ENCODE measurements at places on chromosomes 1 and 21. TPM values are rescaled to one million over a fixed set of nuclear protein-coding genes. Genes with fewer than 3 reads are reported as not detected.

DNA sequence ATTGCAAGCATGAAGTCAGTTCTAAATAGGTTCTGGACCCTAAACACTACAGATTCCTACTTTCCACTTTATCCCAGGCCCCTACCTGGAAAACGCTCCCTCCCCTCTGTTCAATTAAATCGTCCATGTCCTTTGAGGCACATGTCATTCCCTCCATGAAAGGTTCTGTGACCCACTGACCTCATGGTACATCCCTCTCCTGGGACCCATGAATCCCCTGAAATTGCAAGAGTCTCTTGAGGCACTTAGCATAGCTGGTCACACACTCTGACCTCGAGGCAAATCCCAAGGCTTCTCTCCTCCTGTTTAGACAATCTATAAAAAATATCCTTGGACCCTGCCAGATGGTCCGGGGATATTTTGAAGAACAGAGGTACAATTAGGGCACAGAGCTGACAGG is 34.3 kb upstream of the KRTAP19-8 start:
- DNase-seq = no peak

GRCh38 chr1:156480016-156480370 is 20.6 kb downstream of the MEF2D start:
- no peak for DNase-seq

GRCh38 chr1:27527223-27527889 is 37.4 kb upstream of the WASF2 start:
- no peak for DNase-seq

DNA sequence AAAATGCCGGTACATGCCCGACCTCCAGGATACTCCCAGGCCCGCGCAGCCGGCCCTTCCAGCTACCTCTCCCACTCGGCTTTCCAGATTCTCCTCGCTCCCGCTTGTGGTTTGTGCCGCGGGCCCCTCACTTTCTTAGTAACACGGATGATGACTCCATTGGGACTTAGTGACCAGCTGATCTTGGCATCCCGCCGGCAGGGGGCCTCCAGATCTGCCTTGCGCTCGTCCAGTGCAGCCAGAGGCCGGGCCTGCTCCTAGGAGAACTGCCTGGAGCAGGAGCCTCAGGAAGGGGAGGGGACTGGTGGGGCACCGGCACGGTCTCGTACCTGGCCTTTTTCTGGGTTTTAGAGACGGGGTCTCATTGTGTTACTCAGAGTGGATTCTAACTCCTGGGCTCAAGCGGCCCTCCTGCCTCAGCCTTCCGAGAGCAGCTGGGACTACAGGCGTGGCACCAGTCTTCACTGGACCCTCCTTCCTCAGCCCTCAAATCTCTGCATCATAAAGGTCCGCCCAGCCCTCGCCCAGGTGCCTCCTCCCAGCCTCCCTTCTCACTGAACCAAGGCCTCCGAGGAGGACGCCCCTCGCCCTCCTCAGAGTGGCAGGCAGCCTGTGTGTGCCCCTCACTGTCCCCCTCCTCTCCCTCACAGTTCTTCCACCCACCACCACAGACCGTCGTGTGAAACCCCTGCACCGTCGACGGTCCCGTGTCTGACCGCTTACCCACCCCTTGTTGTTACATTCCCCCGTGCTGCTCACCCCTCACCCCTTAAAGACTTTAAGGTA is 78.6 kb downstream of the SLC25A24 start:
- no peak for DNase-seq

GRCh38 chr1:56202796-56203492 is 376.4 kb downstream of the PLPP3 start:
- no peak for DNase-seq

Gene KLHDC9
- total RNA-seq = 14.1 TPM

- no peak for DNase-seq
Observed at GRCh38 chr1:246267896-246268295, 239.2 kb downstream of the SMYD3 start.

Gene AGBL4
- total RNA-seq = 0.79 TPM

Gene OR2T29
- total RNA-seq = not detected

DNA sequence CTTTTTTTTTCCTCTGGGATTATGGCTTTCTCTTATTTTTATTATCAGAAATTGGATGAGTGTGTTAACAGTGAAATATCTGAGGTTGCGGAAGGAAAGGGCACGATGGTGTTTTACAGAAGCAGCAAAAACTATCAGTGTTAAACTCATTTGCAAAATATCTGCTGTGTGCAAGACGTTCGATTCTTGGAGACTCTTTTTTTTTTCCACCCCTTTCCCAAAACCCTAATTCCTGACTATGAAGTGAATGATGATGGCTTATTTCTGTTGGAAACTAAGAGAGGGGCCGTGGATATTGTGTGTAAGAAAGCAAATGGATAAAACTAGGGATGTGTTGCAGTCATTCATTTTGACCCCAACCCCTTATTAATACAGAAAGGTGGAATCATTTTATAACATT is 677 bp downstream of the NCAM2 start:
- DNase-seq = no peak

Gene TSPAN2
- 29.6 TPM for total RNA-seq

Data from type B pancreatic cell (in vitro differentiated cells).